Naive thymus-derived CD4-positive, alpha-beta T cell (primary cell): ENCODE measurements at places on chromosomes 1 and 21. TPM values are rescaled to one million over a fixed set of nuclear protein-coding genes. Genes with fewer than 3 reads are reported as not detected.

- DNase-seq = no peak
Measured at GRCh38 chr1:6043561-6043960, 2.1 kb upstream of the KCNAB2 start.

GRCh38 chr1:217134857-217135568, 411.8 kb upstream of the ESRRG start:
- no peak for DNase-seq

GRCh38 chr1:218658269-218658668, 313.1 kb downstream of the TGFB2 start:
- no peak for DNase-seq

- DNase-seq = no peak
Measured at GRCh38 chr1:231058416-231059109, 18.5 kb upstream of the FAM89A start.

DNA sequence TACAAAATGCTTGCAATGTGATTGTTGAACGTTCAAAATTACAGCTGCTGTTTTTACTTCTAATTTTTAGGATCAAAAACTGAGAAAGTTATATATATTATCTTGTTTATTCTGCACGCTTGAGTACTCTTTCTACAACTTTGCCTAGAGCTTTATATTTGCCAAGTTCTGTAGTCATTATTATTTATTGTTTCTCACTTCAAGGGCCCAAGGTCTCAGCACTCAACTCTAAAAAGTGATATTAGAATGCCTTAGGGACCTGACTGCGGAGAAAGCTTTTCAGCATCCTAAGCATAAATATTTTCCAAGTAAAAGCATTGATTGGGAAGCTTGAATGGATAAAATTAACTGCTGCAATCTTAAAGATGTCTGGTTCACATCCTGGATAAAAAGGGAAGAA, 83.6 kb downstream of the UBE2U start:
- DNase-seq = no peak

- DNase-seq = peak; percentile 65
Measured at GRCh38 chr1:2044510-2045319, 5.5 kb upstream of the PRKCZ start.

GRCh38 chr1:235945775-235946570, 79.3 kb upstream of the LYST start:
- DNase-seq = no peak

DNA sequence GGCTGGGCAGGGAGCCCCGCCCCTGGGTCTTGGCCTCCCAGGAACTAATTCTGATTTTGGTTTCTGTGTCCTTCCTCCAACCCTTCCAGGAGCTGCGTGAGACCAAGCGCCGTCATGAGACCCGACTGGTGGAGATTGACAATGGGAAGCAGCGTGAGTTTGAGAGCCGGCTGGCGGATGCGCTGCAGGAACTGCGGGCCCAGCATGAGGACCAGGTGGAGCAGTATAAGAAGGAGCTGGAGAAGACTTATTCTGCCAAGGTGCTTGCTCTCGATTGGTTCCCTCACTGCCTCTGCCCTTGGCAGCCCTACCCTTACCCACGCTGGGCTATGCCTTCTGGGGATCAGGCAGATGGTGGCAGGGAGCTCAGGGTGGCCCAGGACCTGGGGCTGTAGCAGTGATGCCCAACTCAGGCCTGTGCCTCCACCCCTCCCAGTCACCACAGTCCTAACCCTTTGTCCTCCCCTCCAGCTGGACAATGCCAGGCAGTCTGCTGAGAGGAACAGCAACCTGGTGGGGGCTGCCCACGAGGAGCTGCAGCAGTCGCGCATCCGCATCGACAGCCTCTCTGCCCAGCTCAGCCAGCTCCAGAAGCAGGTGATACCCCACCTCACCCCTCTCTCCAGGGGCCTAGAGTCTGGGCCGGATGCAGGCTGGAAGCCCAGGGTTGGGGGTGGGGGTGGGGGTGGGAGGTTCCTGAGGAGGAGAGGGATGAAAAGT, 18.5 kb upstream of the SEMA4A start:
- DNase-seq = no peak

DNA sequence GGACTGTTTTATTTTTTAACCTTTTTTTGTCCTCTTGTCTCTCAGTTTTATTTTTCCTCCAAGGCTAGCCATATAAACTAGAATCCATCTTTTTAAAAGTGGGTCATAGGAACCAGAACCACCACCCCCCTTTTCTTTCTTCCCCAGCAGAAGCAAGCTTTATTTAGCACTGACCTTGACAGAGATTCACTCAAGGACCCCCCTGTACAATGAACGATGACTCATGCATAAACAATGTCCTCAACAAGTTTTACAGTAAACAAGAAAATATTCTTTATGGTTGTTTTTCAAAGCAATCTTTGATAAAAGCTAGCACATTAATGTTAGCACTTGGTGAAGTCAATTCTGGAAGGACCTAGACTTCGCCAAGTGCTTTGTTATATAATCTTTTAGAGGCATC, 14.1 kb downstream of the PKN2 start:
- DNase-seq = no peak

DNA sequence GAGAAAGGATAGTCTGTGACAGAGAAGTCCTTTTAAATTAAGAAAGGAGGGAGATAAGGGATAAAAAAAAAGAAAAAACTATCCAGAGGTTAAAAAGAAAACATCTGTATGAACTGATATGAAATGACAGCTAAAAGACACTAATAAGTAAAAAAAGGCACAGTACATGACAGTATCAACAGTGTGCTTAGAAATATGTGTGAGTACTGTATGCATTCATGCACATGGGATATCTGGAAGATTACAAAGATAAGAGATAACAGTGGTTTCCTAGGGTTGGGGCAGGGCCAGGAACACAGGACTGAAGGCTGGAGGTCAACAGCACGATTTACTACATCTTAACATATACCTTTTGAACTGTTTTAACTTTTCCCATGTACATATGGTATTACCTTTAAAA, 13.3 kb downstream of the PTP4A2 start:
- no peak for DNase-seq

The DNAJC28 gene
- total RNA-seq = not detected

The BEND5 gene
- 5.6 TPM for total RNA-seq

The OR6N1 gene
- not detected for total RNA-seq

The CLCA1 gene
- not detected for total RNA-seq

The CLCA2 gene
- total RNA-seq = not detected
